Immature natural killer cell (primary cell): ENCODE measurements at places on chromosomes 2 and 18.
A peak's percentile ranks its signal among the peaks of the same experiment; 100 is the strongest.

DNA sequence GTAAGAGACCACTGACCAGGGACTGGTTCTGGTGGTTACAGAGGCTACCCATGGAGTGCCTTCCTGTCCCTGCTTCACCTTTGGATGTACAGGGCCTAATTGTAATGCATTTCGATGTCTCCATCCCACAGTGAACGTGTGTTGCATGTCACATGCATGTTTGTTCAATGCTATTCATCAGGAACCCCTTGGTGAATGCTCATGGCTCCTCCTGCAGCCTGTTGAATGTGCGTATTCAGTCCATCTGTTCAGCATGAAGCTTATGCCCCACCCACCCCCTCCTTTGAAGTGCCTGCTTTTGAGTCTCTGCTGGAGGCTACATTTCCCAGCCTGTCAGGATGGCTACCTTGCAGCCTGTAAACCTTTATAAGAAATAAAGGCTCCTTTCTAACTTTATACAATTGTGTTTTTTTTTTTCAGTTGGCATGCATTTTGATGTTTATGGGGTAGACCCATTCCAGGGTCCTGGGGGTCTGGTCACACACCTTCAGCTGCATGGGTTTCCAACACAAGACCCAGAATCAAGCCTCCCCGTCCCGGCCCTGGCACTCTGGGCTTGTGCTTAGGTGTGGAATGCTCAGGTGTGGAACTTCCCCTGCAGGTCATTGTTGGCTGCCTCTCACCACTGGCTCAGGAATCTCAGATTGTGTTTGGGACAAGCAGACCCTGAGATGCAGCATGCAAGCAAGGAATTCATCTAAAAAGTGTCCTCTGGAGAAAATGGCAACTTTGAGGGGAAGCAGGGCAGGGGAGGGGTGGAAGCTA lies 238.8 kb upstream of the HDAC4 start:
- no peak for DNase-seq

DNA sequence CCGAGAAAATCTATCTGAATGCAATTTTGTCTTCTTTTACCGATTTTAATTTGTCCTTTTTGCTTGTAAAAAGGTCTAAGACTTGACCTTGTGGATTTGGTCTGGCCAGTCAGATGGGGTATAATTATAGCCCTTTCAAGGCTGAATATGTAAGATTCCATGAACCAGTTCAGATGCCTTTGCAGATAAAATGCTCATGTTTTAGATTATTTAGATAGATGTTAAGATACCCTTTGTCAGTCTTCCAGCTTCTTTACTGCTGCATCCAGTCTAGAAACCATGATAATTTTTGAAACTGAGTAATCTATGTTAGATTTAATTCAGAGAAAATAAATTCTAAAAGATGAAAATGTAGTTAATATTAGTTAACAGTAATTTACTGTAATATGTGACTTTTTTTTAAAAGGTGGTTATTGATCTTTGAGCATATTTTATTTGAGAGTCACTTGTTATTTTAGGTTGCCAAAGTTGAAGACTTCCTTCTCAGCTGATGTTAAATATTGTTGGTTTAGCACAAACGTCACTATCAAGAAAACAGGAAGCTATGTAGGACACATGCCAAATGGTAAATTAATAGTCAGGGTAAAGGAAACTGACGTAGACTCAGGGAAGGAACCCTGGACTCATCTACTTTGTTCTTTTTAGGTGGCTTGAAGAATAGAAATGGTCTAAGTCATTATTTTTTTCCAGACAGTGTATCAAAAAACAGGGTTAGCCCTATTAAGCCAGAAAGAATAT lies 29.8 kb downstream of the BABAM2 start:
- peak; percentile 67 for DNase-seq

DNA sequence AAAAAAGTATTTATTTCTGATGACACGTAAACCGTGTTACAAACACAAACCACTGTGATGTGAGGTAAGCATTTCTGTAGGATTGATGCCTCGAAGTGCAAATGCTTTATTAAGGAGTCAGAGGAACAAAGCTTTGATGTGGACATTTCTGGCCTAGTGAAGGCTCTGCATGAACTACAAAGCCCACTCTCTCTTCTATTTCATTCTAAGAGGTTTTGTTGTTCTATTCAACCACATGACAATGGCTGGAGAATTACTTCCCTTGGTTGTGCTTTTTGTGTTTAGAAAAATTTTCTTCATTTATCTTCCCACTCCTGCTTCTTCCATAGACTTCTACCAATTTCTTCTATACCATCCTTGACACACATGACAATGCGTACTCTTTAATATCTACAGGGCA lies 125.7 kb upstream of the CCDC195 start:
- DNase-seq = no peak

DNA sequence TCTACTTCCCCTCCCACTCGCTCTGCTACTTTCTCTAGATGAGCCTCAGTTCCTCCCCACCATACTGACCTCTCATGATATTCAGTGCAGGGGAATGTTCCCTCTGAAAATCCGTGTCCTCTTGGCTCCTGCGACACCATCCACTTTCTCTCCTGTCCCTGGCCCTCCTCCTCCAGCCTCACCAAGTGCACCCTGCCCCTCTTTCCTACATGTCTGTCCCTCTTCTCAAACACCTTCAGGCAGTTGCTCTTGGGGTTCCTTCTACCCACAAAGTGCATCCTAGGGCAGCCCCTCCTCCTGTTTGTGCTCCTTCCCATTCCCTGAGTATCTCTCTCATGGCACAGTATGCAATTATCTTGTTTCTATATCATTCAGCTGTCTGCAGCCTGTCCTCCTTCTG lies 246.4 kb upstream of the RAB6C start:
- no peak for DNase-seq

DNA sequence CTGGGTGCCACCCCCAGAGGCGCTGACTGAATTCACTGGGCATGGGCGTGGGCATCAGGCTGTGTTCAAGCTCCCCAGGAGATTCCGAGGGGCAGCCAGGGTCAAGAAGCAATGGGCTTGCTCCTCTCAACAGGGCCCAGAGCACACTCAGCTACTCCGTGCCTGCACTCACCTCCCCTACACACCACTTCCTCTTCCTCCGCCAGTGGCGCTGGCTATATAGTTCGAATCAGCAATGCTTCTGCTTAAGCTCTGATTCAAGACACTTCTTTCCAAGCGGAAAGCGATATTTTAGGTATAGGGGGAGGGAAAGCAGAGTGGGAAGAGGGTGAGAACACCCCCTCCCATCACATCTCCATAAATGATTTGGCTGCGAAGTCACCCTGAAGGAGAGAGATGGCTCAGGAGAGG lies 42.1 kb downstream of the CRACDL start:
- no peak for DNase-seq

DNA sequence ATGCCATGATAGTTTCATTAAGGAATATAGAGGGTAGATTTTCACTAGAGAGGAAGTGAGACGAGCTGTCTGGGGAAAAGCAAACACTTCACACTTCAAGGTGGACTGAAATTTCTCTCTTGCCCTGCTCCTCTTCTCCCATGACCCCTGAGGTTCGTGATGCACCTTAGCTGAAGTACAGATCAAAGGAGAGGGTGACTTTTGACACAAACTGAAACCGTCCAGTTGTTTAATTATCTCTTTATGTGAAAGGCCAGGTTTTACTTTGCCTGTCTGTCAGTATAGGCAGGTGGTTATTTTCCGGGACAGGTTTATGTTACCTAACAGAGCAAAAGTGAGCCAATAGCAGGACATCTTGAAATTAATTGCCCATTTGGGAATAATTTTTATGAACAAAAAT lies 41.0 kb upstream of the FOXI3 start:
- no peak for DNase-seq

- no peak for DNase-seq
Observed at GRCh38 chr2:229627728-229628127, 86.6 kb downstream of the DNER start.

DNA sequence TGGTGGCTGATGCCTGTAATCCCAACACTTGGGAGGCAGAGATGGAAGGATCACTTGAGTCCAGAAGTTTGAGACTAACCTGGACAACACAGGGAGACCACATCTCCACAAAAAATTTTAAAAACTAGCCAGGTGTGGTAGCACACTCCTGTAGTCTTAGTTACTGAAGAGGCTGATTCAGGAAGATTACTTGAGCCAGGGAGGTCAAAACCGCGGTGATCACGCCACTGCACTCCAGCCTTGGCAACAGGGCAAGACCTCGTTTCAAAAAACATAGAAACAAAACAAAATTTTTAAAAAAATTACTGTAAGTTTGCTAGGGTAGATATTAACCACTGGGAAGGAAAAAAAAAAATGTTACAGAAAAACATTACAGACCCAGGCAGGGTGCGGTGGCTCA lies 5.8 kb downstream of the ATL2 start:
- DNase-seq = no peak

- no peak for DNase-seq
Observed at GRCh38 chr2:48888066-48888465, 132.5 kb upstream of the LHCGR start.

DNA sequence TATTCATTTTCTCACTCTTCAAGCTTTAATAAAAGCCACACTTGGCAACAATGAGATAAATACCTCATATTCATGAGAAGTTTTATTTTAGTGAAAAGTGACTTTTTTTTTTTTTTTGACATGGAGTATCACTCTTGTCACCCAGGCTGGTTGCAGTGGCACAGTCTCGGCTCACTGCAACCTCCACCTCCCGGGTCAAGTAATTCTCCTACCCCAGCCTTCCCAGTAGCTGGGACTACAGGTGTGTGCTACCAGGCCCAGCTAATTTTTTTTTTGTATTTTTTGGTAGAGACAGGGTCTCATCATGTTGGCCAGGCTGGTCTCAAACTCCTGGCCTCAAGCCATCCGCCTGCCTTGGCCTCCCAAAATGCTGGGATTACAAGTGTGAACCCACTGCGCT lies 47.0 kb downstream of the FRZB start:
- DNase-seq = no peak

DNA sequence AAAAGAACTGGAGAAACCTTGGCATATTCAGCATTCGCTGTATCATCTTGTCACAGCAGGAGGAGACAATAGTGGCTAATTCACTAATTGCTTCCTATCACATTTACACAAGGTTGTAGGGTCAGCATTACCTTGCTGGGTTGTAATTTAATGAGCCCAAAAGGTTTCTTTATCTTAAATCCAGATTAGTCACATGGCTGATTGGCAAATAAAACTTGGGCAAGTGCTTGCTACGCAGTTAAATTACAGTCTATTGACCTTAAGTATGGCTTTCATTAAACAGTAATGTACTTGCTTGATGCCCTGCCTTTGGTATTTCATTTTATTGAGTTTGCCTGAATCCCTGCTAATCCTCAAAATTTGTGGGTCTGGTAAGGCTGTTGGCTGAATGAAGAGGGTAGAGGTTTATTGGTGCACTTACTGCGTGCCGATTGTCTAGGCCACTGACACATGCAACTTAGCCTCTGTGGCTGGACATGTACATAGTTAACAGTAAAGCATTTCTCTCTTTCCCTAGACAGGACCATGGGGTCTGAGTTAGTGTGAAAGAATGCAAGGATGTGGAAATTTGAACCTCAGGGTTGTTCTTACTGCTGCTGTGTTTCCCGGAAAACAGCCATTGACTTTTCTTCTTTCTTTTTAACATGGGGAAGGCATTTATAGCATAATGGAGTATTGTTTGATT lies 34.3 kb downstream of the FMNL2 start:
- no peak for DNase-seq

DNA sequence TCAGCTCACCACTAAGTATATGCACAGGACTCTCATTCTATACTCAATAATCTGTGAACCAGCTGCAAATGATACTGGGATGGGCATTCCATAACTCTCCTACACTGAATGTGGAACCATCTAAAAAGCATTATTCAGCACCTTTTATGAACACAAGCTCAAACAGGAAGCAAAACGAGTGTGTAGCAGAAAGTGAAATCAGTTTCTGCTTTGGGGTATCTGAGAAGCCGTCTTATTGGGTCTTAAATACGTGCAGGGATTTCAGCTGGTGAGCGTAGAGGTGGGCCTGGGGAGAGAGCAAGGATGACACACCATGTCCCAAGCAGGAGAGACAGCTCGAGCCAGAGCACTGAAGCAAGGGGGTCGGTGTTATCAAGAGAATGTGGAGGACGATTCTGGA lies 120.0 kb upstream of the TTN start:
- no peak for DNase-seq

DNA sequence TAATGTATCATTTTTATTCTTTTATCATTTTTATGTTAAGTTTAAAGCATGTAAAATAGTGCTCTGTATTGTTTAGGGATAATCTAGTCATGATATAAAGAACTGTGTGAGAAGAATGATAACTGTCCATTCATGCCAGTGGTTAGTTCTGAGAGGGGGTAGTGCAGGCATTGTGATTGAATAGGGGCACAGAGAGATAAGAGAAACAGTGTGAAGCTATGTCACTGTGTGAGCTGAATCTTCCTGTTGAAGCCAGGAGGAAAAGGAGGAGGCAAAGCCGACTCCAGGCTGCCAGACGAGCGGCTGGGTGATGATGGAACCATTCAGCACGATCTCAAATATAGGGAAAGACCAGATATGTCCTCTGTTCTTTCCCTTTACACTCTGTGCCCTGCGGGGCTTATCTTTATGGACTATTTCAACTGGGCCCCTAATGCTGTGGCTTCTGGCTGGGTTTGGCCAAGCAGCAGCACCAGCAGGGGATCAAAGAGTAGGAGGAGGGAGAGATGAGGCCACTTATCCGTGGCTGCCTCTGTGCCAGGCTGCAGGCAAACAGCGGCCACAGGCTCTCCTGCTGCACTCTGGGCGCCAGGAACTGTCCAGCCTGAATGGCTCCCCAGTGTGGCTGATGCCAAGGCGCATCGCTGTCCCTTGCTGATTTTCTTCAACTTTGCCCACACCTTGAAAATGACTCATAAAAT lies 128.0 kb downstream of the SPP2 start:
- DNase-seq = no peak

GRCh38 chr2:234290671-234291070 lies 206.2 kb downstream of the ARL4C start:
- DNase-seq = peak; percentile 94

- peak; percentile 65 for DNase-seq
Observed at GRCh38 chr2:47520825-47521665, 118.1 kb downstream of the MSH2 start.

DNA sequence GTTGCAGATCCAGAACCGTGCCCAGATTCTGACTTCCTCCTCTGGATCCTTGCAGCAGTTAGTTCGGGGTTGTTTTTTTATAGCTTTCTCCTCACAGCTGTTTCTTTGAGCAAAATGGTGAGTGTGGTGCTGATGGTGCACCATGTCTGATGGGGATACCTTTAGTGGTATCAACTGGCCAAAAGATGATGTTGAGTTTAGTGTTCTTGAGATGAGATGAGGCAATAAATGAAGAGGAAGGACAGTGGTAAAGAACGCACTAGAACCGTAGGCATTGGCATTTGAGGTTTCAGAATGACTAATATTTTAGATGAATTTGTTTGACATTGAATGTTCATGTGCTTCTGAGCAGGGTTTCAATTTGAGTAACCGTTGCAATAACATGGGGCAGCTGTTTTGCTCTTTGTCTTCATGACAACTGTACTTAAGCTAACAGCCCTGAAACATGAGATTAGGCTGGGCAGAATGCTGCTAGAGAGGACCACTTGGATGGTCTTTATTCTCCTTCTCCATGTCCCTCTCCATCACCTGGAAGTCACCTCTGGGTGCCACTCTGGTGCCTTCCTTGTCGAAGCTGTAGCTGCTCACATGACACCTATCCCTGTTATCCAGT lies 3.9 kb downstream of the CTLA4 start:
- DNase-seq = no peak

- DNase-seq = no peak
Observed at GRCh38 chr18:51009072-51009471, 20.9 kb upstream of the SMAD4 start.
